ENCODE measurements at places on chromosomes 13 and 19.

- DNase-seq: peak; percentile 24
These were observed 13.6 kb downstream of the LCP1 start for GRCh38 chr13:46168341-46168740.

- no peak for DNase-seq
These were observed 11.6 kb downstream of the ADPRHL1 start for GRCh38 chr13:113441661-113442060.

DNA sequence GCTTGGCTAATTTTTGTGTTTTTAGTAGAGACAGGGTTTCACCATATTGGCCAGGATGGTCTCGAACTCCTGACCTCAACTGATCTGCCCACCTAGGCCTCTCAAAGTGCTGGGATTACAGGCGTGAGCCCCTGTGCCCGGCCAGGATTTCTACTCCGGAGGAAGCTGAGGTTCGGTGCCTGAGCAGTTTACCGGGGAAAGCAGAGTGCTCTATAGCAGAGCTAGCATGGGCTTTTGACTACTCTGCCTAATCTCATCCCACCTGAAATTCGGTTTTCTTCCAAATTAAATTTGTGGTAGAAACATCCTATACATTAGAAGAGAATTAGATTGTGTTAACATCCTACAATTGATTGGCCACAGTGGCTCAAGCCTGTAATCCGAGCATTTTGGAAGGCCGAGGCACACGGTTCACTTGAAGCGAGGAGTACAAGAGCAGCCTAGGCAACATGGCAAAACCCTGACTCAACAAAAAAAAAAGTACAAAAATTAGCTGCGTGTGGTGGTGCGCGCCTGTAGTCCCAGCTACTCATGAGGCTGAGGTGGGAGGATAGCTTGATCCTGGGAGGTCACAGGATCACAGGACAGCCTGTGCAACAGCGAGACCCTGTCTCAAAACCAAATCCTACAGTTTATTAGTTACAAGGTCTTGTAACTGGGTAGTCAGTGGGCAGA is 1.6 kb downstream of the RPL13A start:
- no peak for DNase-seq

- no peak for DNase-seq
These were observed 2.1 kb downstream of the KCNN4 start for GRCh38 chr19:43778651-43779050.

DNA sequence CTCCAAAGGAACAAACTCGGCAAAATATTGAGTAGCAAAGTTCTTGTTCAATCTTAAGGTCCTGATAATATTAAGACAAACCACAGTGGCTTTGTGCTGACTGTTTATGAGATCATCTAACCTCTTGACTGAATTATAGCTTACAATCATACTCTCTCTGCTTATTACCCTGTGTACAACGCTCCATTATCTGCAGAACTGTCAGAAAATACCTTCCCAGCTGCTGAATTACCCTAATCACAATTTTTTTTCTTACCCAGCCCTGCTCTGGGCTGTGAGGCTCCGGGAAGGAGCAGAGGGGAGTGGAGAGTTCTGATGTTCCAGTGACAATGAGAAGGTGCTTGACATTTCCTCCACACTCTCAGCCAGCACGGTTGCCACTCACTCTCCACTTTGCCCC is 64.8 kb downstream of the DCT start:
- no peak for DNase-seq

Measured in T47D (cell line).